ENCODE measurements at places on chromosomes 7 and 10.

DNA sequence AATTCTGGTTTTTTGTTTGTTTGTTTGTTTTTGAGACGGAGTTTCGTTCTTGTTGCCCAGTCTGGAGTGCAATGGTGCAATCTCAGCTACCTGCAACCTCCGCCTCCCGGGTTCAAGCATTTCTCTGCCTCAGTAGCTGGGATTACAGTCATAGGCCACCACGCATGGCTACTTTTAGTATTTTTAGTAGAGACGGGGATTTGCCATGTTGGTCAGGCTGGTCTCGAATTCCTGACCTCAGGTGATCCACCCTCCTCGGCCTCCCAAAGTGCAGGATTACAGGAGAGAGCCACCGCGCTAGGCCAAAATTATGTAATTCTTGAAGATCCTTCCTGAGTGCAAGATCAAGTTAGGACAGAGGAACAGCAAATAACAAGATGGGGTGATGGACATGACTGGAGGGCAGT lies 719 bp downstream of the ZNF33B start:
- peak overlapping the region; percentile 82 for H3K4me3 ChIP-seq
- H3K36me3 ChIP-seq, result no peaks in the 10 kb centered on the region
- no peak for DNase-seq
- no peaks in the 10 kb centered on the region for H3K27me3 ChIP-seq
- peak overlapping the region; percentile 96 for H3K27ac ChIP-seq
- no peaks in the 10 kb centered on the region for H3K4me1 ChIP-seq

- no peaks in the 10 kb centered on the region for H3K36me3 ChIP-seq
- DNase-seq, result no peak
- no peak overlapping the region for H3K4me3 ChIP-seq
- no peaks in the 10 kb centered on the region for H3K27me3 ChIP-seq
- H3K4me1 ChIP-seq, result no peaks in the 10 kb centered on the region
- H3K27ac ChIP-seq, result no peak overlapping the region
Observed at GRCh38 chr10:112539340-112539739, 92.3 kb downstream of the VTI1A start.

- no peak for DNase-seq
- H3K4me3 ChIP-seq, result no peak overlapping the region
- H3K27me3 ChIP-seq, result no peaks in the 10 kb centered on the region
- no peaks in the 10 kb centered on the region for H3K36me3 ChIP-seq
- peaks cover 11% of the 10 kb centered on the region for H3K4me1 ChIP-seq
Observed at GRCh38 chr7:107696330-107696946, 35.8 kb downstream of the SLC26A4 start.

GRCh38 chr7:28536259-28536658 lies 123.9 kb downstream of the CREB5 start:
- H3K27ac ChIP-seq, result no peak overlapping the region
- no peaks in the 10 kb centered on the region for H3K36me3 ChIP-seq
- H3K27me3 ChIP-seq, result no peaks in the 10 kb centered on the region
- peaks cover 3% of the 10 kb centered on the region for H3K4me1 ChIP-seq
- no peak overlapping the region for H3K4me3 ChIP-seq

DNA sequence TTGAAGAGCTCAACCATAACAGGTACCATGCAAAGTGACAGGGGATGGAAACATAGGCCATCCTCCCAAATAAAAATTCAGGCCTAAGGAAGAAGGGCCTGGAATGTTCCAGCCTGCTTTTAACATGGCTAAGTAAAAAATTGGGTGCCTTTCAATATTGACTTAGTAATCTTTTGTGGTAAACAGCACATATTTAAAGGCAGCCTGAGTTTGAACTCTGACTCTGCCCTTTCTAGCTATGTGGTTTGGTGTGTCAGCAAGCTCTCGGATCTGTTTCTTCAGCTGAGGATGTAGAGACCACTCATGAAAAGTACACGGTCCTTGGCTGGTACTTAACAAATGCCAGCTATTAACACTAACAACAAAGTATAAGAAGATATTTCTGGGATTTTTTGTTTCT lies 191.8 kb upstream of the CDCA7L start:
- H3K36me3 ChIP-seq, result no peaks in the 10 kb centered on the region
- H3K4me1 ChIP-seq, result no peaks in the 10 kb centered on the region
- DNase-seq, result no peak

DNA sequence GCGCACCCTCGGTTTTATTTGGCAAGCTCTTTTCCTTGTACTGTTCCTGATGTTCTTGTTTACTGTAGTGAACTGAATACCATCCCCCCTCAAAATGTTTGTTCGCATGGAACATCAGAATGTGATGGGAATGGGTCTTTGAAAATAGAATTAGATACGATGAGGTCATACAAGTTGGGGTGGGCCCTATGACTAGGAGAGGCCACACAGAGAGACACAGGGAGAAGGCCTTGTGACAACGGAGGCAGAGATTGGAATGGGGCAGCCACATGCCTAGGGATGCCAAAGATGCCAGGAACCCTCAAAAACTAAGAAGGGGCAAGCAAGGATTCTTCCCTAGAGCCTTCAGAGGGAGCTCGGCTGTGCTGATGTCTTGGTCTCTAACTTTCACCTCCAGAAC lies 123.6 kb downstream of the FAM204A start:
- H3K27ac ChIP-seq, result no peak overlapping the region
- H3K27me3 ChIP-seq, result no peaks in the 10 kb centered on the region
- no peak for DNase-seq
- H3K4me3 ChIP-seq, result no peak overlapping the region

GRCh38 chr7:130008941-130009847 lies 42.0 kb downstream of the ZC3HC1 start:
- no peak overlapping the region for H3K4me3 ChIP-seq
- H3K4me1 ChIP-seq, result peaks cover 1% of the 10 kb centered on the region
- H3K36me3 ChIP-seq, result no peaks in the 10 kb centered on the region
- no peaks in the 10 kb centered on the region for H3K27me3 ChIP-seq

DNA sequence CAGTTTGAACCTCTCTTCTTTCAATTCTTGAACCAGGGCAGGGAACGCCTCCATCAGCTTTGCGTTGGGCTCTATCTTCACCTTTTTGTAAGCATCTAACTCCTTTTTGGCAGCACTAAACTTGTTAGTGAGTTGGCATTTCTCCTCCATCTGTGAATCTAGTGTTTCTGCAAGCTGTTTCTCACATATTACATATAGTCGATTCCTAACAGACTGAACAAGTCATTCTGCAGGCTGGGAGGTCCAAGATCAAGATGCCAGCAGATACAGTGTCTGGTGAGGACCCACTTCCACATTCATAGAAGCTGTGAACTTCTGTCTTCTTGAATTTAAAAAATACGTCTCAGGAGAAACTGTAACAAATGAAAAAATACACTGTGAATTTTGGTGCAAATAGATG lies 539.7 kb downstream of the ANKRD7 start:
- no peaks in the 10 kb centered on the region for H3K4me1 ChIP-seq
- no peaks in the 10 kb centered on the region for H3K27me3 ChIP-seq
- DNase-seq, result no peak
- H3K27ac ChIP-seq, result no peak overlapping the region
- no peaks in the 10 kb centered on the region for H3K36me3 ChIP-seq

DNA sequence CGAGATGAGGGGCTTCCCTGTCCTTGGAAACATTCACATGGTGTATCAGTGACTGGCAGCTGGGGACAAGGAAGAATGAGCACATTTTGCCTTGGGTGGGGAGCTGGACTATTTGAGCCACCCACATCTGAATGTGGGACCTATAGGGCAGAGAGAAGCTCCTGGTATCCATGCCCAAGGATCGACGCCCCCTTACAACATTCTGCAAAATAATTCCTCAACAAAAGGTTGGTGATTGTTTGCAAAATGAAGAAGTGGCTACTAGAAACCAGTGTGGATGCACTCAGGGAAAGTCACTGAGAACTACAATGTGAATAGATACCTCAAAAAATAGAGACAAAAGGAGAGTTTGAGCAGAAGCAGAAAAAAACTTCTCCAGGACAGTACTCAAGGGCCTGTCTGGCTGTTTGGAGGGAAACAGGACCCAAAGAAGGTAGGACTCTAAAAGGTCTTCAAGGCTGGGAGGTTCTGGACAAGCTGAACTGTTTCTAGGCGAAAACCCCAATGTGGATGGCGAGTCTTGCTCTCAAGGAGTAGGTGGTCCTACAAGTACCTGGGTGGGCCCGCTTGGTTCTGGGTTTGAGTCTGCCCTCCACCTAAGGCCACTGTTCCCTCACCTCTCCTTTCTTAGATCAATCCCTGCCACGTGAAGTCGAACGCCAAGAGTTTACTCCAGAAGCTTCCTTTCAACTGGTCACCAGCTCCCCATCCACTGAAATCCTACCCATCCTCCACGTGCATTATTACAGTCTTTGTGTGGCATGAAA lies 125.0 kb upstream of the ZNF746 start:
- H3K4me1 ChIP-seq, result peaks cover 3% of the 10 kb centered on the region
- no peaks in the 10 kb centered on the region for H3K27me3 ChIP-seq
- H3K27ac ChIP-seq, result no peak overlapping the region
- DNase-seq, result no peak
- H3K36me3 ChIP-seq, result no peaks in the 10 kb centered on the region
- no peak overlapping the region for H3K4me3 ChIP-seq

DNA sequence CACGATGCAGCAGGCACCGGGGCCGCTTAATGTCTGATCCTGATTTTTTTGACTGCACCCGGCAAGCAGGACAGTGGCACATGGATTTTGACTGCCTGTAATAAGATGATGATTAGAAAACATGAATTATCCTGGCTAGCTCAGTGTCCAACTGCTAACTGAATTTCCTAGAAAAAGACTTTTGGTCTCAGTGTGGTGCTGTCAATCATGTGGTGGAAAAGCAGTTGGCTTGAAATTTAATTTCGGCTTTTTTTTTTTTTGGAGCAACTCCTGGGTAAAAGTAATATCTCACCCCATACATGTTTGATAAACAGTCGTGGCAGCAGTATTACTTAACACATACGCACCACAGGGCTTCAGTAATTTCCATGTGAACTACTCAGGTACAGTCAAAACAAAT lies 227.7 kb downstream of the FANK1 start:
- no peak overlapping the region for H3K27ac ChIP-seq
- no peak overlapping the region for H3K4me3 ChIP-seq
- no peaks in the 10 kb centered on the region for H3K4me1 ChIP-seq
- no peaks in the 10 kb centered on the region for H3K27me3 ChIP-seq
- H3K36me3 ChIP-seq, result no peaks in the 10 kb centered on the region
- DNase-seq, result no peak

GRCh38 chr10:69789164-69789576 lies 12.5 kb upstream of the COL13A1 start:
- no peaks in the 10 kb centered on the region for H3K4me1 ChIP-seq
- DNase-seq, result no peak
- no peak overlapping the region for H3K27ac ChIP-seq
- H3K27me3 ChIP-seq, result no peaks in the 10 kb centered on the region

DNA sequence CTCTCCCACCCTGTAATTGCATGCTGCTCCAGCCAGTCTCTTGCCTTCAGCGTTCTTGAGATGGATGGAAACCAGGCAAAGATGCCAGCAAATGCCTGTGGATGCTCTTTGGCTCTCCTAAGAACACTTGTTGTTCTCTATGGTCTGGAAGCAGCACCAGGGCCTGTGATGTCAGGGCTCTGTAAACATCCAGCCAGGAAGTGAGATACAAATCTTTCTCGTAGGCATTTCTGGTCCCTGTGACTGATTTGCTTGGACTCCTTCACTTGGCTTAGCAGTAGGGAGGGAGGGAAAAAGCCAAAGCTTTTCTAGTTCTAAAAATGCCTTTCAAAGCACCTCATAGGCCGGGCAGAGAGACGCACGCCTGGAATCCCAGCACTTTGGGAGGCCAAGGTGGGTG lies 201.3 kb downstream of the REEP3 start:
- H3K27ac ChIP-seq, result no peak overlapping the region
- no peaks in the 10 kb centered on the region for H3K36me3 ChIP-seq
- H3K4me3 ChIP-seq, result no peak overlapping the region
- no peaks in the 10 kb centered on the region for H3K27me3 ChIP-seq

GRCh38 chr10:59063491-59063890 lies 113.0 kb upstream of the PHYHIPL start:
- H3K36me3 ChIP-seq, result no peaks in the 10 kb centered on the region
- H3K4me1 ChIP-seq, result no peaks in the 10 kb centered on the region
- DNase-seq, result no peak
- no peaks in the 10 kb centered on the region for H3K27me3 ChIP-seq
- H3K4me3 ChIP-seq, result no peak overlapping the region

DNA sequence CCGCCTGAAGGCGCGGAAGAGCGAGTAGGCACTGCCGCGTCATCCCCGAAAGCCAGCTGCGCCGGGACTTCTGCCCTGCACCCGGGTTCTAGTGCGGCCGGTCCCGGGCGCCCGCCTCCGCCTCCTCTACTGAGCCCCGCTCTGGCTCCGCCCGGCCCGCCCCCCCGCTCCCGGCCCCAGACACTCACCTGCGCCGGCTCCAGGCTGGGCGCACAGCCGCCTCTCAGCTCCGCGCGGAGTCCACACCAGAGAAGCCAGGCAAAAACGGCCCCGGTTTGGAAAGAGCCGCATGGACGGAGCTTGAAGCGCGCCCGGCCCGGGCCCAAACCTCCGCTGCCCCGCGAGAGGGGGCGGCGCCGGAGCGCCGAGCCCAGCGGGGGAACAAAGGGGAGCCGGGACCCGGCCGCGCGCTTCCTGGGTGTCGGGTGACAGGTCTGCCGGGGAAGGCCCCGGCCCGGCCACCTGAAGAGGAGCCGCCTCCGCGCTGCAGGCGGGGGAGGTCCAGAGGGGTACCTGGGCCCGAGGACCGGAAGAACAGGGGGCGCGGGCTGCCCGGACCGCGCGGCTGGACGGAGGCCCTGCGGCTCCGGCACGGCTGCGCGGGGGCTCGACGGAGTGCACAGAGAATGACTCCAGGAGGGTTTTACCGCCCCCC lies 168.2 kb downstream of the NRF1 start:
- H3K27me3 ChIP-seq, result peaks cover 14% of the 10 kb centered on the region
- no peak overlapping the region for H3K27ac ChIP-seq
- no peak for DNase-seq
- peaks cover 5% of the 10 kb centered on the region for H3K4me1 ChIP-seq
- peak overlapping the region; percentile 37 for H3K4me3 ChIP-seq

DNA sequence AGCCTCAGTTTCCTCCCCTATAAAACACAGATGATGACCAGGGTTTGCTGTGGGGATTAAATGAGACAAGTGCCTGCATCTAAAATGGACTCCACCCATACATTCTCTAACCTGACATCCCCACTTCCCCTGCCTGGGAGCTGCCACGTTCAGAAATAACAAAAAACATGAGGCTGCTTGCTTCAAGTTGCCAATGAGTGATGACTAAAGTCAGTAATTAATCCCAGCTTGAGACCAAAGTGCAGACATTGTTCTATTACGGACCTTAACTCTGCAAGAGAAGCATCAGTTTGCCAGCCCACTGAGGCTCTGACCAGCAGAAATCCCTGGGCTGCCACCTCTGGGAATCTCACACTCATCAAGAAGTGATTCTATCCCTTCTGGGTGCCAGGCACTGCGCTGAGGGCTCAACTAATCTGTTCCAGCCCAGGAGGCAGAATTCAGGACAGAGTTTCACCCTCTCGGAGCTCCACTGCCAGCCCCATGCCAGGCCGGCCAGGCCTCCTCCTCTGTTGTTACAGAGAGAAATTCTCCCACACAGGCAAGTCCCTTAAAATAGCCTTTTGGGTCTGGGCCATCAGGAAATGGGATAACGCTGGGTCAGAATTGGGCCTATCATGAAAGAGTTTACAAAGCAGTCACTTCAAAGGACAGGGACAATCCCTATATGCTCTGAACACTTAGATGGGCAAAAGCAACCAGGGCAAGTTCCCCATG lies 11.4 kb downstream of the SH3PXD2A start:
- no peak overlapping the region for H3K4me3 ChIP-seq
- H3K4me1 ChIP-seq, result peaks cover 9% of the 10 kb centered on the region
- no peaks in the 10 kb centered on the region for H3K36me3 ChIP-seq
- DNase-seq, result no peak

Data from ovary (tissue), 10 donors.